ENCODE measurements at places on chromosomes 1 and 21.

GRCh38 chr21:44959376-44960091 is 19.7 kb downstream of the SLX9 start:
- DNase-seq = no peak

DNA sequence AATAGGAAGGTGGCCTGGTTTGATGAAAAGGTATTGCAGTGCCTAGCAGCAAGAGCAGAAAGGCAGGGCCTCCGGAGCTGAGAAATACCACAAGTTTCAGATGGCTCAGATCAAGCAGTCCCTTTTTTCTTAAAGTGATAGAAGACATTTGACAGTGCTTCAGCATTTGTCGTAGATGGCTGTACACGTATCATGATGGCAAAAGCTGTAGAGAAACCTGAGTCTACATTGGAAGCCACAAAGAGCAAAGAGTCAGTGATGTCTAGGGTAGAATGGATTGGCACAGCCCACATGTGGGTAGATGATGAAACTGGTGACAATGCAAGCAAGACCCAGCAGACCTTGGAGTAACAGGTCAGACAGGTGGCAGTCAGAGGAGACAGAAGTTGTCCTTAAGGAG is 101.3 kb upstream of the ARTN start:
- no peak for DNase-seq

DNA sequence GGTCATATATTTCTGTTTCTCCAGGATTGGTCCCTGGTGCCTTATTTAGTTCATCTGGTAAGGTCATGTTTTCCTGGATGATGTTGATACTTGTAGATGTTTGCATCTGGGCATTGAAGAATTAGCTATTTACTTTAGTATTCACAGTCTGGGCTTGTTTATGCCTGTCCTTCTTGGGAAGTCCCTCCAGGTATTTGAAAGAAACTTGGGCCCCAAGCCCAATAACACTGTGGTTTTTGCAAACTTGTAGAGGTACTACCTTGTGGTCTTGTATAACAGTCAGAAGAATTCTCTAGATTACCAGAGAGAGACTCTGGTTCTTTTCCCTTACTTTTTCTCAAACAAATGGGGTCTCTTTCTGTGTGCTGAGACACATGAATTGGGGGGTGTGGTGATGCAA is 251.4 kb upstream of the B3GALT2 start:
- DNase-seq = no peak

DNA sequence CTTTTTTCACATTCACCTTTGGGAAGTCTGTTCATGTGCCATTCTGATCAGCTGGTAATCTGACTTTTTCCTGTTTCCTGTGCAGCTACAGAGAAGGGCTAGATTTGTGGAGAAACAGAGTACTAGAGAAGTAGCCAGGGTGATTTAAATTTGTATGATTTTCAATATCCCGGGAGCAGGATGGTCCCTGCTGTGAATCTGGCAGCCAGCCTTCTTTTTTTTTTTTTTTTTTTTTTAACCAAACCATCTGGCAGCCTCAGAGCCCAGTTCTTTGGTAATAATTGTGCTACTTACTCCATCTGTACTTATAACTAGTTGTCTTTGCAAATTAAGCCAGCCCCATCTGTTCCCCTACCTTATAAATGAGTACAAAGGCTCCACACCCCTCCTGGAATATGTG is 248.6 kb upstream of the DEPDC1 start:
- no peak for DNase-seq

DNA sequence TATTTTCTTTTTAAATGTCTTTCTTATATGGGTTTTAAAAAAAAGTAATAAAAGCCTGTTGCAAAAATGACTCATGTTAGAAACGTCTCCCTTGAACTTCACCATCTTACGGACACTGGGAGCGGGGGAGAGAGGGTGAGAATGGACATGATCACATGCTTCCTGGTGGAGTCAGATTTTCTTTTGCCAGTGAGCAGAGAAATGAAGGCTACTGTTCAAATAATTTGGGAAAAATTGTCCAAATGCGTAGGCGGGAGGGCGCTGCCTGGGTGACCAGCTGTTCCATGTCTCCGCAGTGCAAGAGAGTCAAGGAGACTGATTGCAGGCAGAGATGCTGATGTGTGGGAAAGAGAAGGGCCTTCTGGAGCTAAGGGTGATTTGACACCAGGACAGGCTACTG is 23.1 kb downstream of the EIF2D start:
- peak; percentile 37 for DNase-seq

GRCh38 chr1:16207318-16208269 is 4.9 kb downstream of the ARHGEF19 start:
- no peak for DNase-seq

DNA sequence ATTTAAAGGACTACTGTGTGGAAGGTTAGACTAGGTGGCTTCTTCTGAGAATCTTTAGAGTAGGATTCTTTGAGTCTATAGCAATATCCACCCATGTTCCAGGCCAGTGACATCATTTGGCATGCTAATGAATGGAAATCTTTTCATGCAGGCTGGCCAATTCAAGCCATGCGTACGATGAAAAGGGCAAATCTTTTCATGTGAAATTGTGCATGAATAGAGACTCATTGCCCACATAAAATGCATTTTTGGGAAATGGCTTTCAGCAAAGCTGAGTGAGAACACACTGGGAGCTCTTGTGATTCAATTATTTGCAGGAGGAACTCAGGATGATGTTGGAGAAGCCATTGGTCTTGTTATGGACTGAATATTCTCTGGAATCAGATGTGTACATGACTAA is 324.9 kb upstream of the DAB1 start:
- no peak for DNase-seq

DNA sequence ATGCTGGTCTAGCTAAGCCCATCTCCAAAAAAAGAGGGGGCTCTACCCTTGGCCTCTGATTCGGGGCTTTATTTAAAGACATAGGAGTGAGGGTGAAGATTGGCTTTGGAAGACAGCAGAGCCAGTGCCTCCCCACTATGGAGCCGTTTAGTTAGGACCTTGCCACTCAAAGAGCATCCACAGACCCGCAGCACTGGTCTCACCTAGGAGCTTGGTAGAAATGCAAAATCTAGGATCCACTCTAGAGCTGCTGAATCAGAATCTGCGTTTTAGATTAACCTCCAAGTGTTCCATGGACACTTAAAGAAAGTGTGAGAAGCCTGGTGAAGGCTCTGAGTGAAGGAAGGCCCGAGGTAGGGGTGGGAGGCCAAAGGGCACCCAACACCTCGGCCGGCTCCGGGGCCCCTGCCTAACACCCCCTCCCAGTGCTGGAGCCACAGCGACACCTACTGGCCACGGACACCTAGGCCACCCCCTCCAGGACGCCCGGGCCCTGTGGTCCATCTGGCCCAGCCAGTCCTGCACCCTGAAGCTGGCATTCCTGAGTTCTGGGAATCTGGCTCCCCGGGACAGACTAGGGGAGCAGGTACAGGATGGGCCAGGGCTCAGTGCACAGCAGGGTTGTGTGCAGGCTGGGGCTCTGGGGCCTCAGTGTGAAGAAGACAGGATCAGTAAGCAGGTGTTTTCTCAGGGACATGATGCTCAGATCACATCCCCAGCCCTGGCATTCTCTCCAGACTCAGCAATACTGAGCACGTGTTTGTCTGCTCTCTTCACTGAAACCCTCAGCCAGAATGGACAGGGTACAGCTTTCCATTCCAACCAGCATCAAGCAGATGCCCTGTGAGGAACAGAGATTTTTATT is 79.2 kb downstream of the TMEM53 start:
- no peak for DNase-seq

GRCh38 chr1:244945109-244945671 is 80.8 kb upstream of the HNRNPU start:
- no peak for DNase-seq

GRCh38 chr1:54310439-54311328 is 95.5 kb downstream of the SSBP3 start:
- DNase-seq = no peak

DNA sequence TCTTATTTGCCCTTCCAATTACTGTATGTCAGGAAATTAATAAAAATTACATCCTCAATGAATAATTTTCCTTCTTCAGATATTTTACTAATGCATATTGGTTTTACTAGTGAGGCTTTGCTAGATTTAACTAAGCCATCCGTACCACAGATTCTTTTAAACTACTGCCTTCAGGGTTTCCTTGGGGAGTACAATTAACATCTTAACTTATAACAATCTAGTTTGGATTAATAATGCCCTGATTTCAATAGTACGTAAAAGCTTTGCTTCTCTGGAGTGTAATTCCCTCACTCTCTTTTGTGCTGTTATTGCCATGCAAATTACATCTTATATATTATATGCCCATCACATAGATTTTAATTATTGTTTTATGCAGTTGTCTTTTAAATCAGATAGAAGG is 24.3 kb upstream of the F3 start:
- DNase-seq = no peak

DNA sequence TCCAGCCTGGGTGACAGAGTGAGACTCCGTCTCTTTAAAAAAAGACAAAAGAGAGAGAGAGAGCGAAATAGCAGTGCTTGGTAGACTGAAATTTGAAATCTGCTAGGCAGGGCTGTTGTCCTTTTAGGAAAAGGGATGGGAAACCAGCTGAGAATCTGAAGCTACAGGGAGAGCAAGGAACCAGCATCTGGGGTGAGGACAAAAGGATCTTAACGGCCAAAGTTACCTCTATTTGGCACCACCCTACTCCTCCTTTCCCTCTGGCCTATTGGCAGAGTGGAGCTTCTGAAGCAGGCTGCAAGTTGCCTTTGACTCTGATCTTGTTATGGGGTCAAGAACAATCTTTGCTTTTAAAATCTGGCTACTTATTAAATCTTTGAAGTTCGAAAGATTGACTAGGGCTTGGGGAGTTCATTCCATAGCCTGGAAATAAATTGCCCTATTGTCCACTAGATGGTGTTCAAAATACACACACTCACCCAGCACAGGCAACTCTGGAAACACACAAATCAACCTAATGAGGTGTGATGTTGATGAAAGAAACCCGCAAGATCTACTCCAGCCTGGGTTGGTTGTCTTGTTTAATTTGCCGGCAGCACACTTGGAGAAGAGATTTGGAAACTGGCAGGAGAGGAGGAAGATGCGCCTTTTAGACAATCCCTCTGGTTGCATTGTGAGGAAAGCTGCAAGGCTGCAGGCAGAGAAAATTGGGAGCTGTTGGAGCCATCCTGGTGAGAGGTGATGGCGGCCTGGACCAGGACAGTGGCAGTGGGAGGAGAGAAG is 16.5 kb upstream of the PARP1 start:
- DNase-seq = peak; percentile 49

GRCh38 chr1:93322349-93322748 is 23.4 kb upstream of the DR1 start:
- no peak for DNase-seq

- no peak for DNase-seq
Observed at GRCh38 chr1:186144505-186144904, 230.5 kb downstream of the TPR start.

- DNase-seq = no peak
Observed at GRCh38 chr1:165851034-165851658, 23.7 kb downstream of the UCK2 start.

DNA sequence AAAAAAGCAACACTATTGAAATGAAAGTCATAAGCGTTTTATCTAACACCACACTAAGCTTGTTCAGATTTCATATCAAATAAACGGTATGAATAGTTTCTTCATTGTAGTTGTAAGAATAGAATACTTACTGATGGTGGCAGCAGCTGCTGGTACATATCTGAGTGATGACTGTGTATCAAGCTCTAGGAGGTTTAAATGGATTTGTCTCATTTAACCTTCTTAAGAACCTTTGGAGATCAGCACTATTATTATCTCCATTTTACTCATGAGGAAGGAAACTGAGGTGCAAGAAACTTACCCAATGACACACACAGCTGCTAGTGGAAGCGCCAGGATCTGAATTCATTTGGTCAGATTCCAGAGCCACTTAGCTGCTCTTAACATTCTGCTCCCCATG is 104.0 kb downstream of the EIF4G3 start:
- DNase-seq = no peak

GRCh38 chr1:11227106-11228077 is 35.0 kb downstream of the MTOR start:
- no peak for DNase-seq

GRCh38 chr1:4709641-4710040 is 55.2 kb downstream of the AJAP1 start:
- DNase-seq = no peak

- peak; percentile 75 for DNase-seq
Observed at GRCh38 chr1:233326811-233327650, 493 bp upstream of the MAP3K21 start.

GRCh38 chr1:234544087-234544579 is 65.2 kb upstream of the TARBP1 start:
- DNase-seq = peak; percentile 88

All from right renal pelvis (tissue), 4 donors.